Midbrain (tissue), 1 donor: ENCODE measurements at places on chromosomes 7 and 10.

GRCh38 chr7:70668606-70669358 is 463.2 kb upstream of the GALNT17 start:
- no peak for DNase-seq

- no peak for DNase-seq
Measured at GRCh38 chr7:71538210-71538609, 406.3 kb downstream of the GALNT17 start.

GRCh38 chr10:124710266-124710881 is 33.8 kb downstream of the FAM53B start:
- DNase-seq, result no peak

- no peak for DNase-seq
Measured at GRCh38 chr10:125407000-125407502, 246.7 kb upstream of the CTBP2 start.

GRCh38 chr7:151085691-151086620 is at the start of gene AGAP3:
TSS of gene AGAP3 (plus strand) at chr7:151086475. CDS start at chr7:151086742, 267 bp downstream.
- peak; percentile 89 for DNase-seq

DNA sequence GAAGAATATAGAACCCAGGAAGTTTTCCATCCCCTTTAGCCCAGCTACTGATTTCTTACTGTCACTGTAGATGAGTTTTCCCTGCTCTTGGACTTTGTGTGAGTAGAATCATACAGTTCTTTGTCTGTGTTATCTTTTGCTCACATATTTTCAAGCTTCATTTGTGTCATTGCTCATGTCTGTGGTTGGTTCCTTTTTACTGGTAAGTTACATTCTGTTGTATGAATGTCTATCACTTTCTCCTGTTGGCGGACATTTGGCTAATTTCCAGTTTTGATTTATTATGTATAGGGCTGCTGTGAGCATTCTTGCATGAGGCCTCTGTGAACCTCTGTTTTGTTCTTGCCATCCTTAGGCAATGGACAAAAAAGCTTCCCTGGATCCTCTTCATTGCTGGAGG is 5.3 kb downstream of the GLRX3 start:
- DNase-seq, result no peak

GRCh38 chr10:95579835-95580535 is 18.8 kb upstream of the SORBS1 start:
- DNase-seq, result no peak

DNA sequence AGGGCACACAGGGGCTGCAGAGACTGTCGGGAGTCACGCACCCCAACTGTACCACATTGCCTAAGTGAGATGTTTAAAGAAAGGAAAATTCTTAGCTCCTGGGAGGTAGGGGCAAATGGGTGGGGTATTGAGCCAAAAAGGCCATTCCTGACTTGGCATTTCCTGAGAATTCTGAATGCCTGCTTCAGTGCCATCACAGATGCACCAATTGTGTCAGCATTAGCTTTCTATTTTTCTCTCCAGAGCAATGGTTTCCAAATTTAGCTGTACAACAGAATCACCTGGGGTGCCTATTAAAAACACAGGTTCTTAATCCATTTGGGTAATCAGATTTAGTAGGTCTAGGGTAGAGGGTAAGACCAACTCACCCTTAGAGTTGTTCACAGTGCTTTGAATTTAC is 43.1 kb downstream of the LSMEM1 start:
- no peak for DNase-seq

- no peak for DNase-seq
Measured at GRCh38 chr10:63388421-63389031, 77.3 kb downstream of the JMJD1C start.

DNA sequence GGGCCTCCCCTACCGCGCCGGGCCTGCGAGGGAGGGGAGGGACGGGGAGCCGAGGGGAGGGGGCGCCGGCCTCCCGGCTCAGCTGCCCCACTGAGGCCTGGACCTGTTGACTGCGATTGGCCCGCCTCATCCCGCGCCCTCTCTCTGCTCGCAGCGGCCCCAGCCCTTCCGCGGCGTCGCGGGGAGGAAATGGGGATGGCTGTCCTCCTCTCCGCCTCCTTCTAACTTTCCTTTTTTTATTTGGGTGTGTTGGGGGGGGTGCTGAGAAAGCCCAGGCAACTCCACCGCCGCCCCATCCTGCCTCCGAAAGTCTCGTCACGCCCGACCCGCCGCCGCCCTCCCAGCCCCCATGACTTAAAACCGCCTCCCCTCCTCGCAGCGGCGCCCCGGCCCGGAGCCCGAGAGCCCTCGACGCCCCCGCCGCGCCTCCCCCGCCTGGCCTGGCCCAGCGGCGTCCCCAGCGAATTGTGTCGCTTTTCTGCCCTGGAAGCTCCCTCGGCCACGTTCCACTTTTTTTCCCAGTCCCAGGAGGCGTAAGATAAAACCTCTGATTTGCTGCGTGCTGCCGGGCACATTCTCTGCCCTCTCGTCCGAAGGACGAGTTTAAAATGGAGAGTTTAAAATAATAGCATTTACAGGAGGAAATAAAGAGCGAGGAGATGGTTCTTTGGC is 842 bp upstream of the SKIDA1 start:
- DNase-seq, result peak; percentile 83

DNA sequence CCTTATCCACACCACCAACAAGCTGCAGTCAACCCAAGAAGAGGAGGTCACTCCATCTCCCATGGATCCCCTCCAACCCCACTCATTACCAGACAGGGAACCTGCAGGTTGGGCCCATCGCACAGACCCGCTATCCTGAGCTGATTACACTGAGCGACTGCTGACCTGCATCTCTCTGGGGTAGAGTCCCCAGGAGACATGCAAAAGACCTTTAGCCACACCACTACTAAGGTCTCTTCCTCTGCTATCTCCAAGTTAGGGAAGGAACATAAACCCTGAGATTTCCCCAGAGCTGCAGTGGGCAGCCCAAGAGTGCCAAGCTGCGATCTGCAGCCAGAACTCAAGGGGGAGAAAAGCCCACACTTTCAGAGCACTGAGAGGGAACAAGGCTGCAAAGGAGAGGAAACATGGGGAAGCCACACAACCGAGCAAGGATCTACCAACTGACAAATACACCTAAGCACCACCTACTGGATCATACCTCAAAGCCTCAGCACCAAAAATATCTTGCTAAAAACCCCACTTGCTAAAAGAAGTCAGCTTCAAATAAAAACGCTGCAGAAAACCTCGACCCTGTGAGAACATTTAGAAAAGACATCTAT is 298.2 kb downstream of the SORCS1 start:
- no peak for DNase-seq

GRCh38 chr10:130396044-130396443 is 259.9 kb downstream of the GLRX3 start:
- no peak for DNase-seq

DNA sequence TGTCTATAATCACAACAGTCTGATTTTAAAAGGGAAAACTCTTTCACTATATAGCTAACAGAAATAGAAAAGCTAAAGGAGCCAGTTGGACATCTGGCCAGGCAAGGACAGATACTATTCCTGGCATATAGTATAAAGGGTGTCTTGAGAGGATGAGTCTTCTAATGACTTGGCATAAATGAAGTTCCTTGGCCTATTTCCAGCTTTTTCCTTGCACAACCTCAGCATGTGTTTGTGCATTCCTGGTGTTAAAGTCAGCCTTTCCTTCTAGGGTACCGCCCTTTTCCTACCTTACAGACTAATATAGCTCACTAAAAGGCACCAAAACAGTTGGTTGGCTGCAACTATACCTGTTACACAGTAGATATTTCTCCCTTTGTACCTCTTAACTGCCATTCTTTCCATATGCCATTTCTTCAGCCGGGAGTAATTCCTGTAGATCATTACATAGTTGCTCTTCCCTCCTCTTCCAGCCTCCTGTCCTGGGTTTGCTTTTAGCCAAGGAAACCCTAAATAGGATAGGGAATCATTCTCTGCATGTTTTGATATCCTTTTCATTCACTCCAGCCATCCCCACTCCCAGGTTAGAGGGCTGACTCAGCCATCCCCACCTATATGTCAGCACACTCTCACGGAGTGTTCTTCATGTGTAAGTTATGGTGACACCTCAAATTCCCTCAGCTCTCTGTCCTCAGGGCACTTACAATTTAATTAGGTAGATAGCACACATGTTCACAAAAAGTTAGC is 102.1 kb upstream of the MDFIC start:
- DNase-seq, result no peak

GRCh38 chr7:36400606-36401005 is 10.9 kb downstream of the ANLN start:
- no peak for DNase-seq

- DNase-seq, result peak; percentile 95
Measured at GRCh38 chr7:65006094-65006992, at the start of gene ERV3-1. TSS of gene ERV3-1 (minus strand) at chr7:65006687. CDS start at chr7:64993026, 13,661 bp downstream.

GRCh38 chr10:100984672-100985177 is 2.6 kb downstream of the MRPL43 start:
- DNase-seq, result no peak

GRCh38 chr7:117961235-117961634 is 88.0 kb upstream of the CTTNBP2 start:
- DNase-seq, result peak; percentile 19

DNA sequence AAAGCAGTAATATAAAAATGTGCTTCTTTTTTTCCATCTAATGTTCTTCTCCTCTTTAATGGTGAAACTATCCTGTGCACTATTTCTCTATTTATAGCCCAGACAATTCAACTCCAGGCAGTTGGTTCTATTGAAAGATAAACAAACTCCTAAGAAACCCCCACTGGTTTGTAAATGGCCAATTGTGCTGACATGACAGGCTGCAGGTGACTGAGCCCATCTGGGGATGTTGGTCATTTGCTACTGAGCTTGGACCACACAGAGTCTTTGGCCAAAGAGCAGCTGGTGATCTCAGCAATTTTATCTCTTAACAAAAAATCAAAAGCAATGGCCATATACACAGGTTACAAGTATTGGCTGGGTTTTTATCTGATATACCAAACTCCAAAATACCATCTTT is 631.8 kb upstream of the CELF2 start:
- DNase-seq, result no peak

GRCh38 chr10:97072851-97073665 is 112.7 kb downstream of the SLIT1 start:
- peak; percentile 78 for DNase-seq

DNA sequence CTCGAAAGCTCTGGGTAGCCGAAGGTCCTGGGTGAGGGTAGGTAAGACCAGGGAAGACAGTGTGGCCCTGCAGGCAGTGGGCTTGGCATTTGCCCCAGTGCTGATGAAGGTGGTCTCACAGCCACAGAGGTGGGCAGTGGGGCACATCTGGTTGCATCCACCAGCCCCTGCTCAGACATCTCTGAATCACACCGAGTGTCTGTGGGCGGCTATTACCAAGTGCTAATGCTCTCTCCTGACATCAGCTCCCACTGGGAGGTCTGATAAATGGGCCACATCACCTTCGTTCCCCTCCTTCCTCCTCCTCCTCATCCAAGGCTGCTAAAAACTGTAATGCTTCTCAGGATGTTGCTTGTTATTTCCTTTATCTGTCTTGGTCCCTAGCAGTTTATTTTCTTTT is 330.9 kb upstream of the COBL start:
- no peak for DNase-seq

DNA sequence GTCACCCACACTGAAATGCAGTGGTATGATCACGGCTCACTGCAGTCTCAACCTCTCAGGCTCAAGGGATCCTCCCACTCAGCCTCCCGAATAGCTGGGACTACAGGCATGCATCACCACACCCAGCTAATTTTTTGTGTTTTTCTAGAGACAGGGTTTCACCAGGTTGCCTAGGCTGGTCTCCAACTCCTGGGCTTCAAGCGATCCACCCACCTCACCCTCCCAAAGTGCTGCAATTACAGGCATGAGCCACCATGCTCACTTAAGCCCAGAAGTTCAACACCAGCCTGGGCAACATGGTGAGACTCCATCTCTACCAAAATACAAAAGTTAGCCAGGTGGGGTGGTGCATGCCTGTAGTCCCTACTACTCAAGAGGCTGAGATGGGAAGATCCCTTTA is 33.5 kb downstream of the GDI2 start:
- DNase-seq, result no peak

GRCh38 chr7:157514746-157515145 is 177.9 kb downstream of the DNAJB6 start:
- DNase-seq, result no peak
